H1 (cell line): ENCODE measurements at places on chromosomes 2 and 18.
A peak's percentile ranks its signal among the peaks of the same experiment; 100 is the strongest.

- DNase-seq: no peak
Observed at GRCh38 chr2:182144041-182144775, 158.6 kb downstream of the PPP1R1C start.

GRCh38 chr2:136054856-136055255 lies 63.1 kb downstream of the CXCR4 start:
- DNase-seq: no peak

DNA sequence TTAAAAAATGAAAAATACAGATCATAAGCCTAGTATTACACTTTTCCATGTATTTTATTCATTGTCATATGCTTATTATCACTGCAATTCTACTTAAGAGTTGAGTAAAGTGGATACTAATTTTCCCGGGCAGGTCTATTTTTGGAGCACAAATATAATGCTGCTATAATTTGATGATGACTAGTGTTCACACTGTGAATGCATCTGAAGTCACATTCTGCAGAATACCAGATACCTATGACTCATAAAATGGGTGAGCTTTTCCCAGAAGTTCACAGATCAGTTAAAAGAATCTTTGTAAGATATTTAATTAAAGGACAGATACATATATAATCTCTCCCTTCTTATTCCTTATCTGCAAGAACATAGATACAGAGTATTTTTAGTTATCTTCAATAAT lies 79.8 kb upstream of the MC4R start:
- no peak for DNase-seq

DNA sequence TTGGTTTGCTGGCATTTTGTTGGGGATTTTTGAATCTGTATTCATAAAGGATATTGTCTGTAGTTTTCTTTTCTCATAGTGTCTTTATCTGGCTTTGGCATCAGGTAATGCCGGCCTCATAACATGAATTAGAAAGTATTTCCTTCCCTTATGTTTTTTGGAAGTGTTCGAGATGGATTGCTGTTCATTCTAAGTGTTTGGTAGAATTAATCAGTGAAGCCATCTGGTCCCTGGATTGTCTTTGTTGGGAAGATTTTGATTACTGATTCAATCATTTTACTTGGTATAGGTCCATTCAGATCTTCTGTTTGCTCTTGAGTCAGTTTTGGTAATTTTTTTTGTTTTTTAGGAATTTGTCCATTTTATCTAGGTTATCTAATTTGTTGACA lies 22.3 kb downstream of the KIAA1328 start:
- DNase-seq: no peak

DNA sequence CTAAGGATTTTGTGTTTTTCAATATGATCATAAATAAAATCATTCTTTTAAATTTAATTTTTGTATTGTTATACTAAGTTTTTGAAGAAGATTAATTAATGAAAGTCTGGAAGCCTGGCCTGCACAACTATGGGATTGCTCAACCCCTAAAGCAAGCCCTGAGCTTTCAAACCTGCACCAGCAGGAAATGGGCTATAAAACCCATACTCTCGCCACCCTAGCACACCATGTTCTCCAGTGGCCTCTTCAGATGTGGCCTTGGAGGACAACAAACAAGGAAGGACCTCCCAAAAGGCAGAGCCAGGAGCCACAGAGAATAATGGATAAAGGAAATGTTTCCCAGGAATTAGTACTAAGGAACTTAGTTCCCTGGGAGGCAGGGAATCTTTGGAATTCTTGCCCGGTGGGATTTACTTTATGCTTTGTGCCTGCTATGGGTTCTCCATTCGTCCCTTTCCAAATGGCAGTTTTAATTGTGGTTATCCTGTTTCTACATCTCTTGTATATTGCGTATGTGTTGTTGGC lies 212.5 kb downstream of the ZFP36L2 start:
- DNase-seq: no peak

- DNase-seq: no peak
Observed at GRCh38 chr18:58870130-58870529, 5.5 kb downstream of the ZNF532 start.

DNA sequence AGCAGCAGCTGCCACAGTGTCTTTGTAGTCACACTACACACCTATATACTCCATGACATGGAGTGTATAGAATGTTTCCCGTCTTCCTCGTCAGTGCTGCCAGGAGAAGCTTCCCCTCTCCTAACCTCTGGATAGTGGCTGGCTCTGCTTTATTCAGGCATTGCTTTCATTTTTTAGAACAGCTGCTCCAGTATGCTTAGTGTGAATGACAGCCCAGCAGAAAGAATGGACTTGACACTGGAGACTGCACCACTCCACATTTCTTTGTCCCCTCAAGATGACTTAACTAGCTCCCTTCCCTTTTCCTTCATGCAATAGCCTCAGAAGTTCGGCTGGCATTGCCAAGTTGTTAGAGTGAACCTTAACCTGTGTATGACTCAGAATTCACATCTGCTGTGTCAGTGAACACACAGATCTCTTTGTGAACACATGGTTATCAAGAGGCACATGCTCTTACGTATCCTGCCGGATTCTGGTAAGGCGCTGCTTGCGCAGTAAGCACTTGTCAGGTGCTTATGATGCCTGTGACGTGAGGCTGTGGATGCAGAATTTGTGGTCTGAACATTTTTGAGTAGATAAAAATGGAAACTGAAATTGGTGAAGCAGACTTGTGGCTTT lies 73.9 kb downstream of the NEDD4L start:
- no peak for DNase-seq

DNA sequence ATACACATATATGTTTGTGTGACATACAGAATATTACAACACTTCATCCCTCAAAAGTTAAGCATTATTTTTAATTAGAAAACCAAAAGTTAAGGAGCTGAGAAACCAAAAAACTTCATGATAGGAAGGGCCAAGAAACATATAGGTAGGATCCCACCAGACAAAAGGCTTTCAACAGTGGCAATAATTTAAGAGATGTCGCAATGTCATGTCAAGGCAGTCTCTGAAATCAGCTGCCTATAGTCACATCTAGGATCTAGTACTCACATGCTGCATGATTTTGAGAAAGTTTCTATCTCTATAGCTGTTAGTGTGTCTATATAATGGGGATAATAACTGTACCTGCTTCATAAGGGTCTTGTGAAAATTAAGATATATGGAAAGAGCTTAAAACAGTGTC lies 72.7 kb downstream of the SPIRE1 start:
- no peak for DNase-seq

DNA sequence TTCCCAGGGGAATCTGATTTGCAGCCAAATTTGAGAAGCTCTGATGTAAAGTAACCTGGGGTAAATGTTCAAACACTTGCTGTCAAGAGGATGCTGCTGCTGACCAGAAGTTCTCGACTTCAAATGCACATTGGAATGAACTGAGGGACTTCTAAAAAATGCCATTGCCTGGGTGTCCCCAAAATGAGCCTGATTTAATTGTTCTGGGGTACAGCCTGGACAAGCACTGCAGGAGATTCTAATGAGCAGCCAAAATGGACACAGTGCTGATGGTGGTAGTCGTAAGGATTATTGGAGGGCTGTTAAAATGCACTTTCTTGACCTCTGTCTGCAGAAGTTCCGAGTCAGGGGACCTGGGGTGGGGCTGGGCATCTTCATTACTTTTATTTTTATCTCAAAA lies 49.5 kb downstream of the LIPG start:
- DNase-seq: no peak

- no peak for DNase-seq
Observed at GRCh38 chr2:226788881-226789490, 10.6 kb downstream of the IRS1 start.

GRCh38 chr2:130829015-130829414 lies 7.7 kb upstream of the ARHGEF4 start:
- no peak for DNase-seq

DNA sequence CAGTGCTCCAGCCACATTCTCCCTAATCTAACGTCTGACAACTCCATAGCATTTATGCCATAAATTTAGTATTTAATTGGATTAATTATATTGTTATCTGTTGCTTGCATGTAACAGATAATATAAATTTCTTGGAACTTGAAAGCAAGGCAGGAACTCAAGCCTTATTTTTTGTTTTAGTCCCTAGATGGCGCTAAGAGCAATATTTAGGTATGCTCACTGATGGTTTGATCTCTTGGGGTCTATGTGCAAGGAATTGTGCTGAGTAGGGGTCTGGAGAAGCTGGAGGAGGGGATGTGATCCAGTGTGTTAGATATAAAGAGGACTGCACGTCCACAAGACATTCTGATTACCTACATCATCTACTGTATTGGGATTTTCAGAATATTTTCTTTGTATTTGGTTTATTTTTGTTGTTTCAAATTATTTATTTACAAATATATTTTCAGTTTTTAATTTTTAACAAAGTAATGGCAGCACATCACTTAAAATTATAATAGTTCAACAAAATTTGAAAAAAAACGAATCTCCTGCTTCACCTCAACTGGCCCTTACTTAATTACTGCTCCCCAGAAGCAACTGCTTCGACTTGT lies 32.8 kb downstream of the KATNAL2 start:
- no peak for DNase-seq

GRCh38 chr2:84904717-84905174 lies 710 bp upstream of the TMSB10 start:
- peak; percentile 74 for DNase-seq

DNA sequence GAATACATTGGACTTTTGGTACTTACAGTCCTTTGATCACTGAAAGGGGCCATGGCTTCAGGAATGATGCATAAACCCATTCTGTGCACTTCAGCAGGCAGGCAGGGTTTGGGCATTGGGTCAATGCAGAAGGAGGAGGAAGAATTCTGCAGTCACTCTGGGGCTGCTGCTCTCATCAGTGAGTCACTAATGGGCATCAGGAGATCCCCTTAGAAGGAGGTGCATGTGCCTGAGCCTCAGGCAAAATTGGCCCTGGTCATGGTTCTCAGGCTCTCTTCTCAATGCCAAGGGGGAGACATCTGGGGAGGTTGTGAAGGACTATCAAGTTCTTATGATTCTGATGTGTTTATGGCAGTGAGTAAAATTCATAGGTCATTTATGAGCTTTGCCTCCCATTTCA lies 52.0 kb upstream of the TNP1 start:
- no peak for DNase-seq

DNA sequence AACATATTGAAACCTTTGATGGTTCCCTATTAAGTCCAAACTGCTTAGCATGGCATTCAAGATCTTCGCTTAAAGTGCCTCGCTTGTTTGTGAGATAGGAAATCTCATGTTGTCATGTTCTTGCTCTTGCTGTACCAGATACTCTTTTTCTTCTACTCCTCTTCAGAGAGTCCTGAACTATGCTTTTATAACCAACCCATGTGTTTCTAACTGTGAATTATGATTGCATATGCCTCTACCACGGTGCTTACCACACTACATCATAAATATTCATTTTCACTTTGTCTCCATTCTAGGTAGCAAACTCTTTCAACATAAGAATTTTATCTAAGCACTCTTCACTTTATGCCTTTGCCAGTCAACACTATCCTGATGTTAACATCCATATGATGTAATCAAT lies 23.6 kb downstream of the STAT4 start:
- no peak for DNase-seq

- DNase-seq: no peak
Observed at GRCh38 chr2:44290261-44290660, 15.0 kb downstream of the SLC3A1 start.

DNA sequence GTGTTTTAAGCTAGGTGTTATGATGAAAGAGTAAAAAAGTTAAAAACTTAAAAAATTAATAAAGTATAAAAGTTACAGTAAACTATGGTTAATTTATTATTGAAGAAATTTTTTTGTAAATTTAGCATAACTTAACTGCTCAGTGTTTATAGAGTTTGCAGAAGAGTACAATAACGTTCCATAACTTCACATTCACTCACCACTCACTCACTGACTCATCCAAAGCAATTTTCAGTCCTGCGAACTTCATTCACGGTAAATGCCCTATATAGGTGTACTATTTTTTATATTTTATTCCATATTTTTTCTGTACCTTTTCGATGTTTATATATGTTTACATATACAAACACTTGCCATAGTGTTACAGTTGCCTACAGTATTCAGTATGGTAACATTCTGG lies 694.8 kb upstream of the SLC39A10 start:
- DNase-seq: no peak
